Nephron progenitor cell (in vitro differentiated cells): ENCODE measurements at places on chromosomes 6 and 20.

DNA sequence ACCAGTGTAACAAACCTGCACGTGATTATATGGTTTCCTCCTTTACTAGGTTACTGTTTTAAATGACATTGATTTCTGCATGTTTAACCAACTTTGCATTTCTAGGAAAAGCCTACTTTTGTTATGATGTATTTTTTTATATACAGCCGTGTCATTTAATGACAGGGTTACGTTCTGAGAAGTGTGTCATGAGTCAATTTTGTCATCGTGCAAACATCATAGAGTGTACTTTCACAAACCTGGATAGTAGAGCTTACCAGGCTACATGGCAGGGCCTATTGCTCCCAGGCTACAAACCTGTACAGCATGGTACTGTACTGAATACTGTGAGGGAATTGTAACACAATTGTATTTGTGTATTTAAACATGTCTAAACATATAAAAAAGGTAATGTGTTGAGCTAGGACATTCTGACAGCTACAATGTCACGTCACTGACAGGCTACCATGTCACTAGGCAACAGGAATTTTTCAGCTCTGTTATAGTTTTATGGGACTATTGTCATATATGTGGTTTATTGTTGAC, 205.3 kb downstream of the PRL start:
- DNase-seq, result no peak

DNA sequence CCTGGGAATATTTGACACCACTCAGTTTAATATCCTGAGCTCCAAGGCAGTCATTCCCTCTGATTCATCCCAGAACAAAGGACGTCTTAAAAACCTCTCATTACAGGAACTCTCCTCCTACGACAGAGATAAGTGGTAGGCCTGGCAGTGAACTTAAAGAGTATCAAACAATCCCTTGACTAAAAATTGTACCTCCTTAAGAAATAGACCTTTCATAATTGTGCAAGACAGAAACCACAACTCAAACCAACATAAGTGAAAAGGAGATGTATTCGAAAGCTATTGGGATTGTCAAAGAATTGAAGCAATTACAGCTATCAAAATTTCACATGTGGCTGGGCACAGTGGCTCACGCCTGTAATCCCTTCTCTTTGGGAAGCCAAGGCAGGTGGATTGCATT, 19.1 kb upstream of the BNIP5 start:
- DNase-seq, result no peak

DNA sequence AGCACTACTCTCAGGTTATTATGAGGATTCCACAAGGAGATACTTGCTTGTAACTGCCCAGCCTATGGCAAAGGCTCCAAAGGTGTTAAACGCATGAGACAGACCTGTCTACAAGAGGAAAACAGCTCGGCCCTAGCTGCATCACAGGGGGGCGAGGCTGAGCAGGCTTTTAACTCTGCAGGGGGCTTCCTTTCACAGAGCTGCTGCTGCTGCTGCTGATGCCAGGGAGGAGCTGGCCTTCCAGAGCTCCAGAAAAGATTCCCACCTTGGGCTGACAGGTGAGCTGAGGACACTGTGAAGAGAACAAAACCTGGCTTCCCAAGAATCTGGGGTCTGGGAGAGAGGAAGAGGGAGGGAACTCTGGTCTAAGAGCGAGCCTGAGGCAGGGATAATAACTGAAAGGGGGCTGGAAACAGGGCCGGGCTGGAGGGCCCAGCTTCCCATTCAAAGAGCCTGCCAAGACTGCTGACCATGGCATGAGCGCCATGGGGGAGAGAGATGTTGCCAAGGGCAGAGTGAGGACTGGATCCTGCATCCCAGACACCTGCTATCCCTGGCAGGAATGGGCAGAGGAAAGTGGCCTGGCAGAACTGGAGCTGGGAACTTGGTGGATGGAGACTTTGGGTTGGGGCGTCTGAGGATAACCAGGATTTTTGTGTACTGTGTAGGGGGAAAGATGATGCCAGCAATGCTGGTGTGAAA, 211.1 kb upstream of the LRFN2 start:
- no peak for DNase-seq

- DNase-seq, result no peak
These were observed 6.3 kb upstream of the CSNK2A1 start for GRCh38 chr20:549722-550496.

GRCh38 chr6:144346719-144347447, 61.7 kb downstream of the UTRN start:
- no peak for DNase-seq

DNA sequence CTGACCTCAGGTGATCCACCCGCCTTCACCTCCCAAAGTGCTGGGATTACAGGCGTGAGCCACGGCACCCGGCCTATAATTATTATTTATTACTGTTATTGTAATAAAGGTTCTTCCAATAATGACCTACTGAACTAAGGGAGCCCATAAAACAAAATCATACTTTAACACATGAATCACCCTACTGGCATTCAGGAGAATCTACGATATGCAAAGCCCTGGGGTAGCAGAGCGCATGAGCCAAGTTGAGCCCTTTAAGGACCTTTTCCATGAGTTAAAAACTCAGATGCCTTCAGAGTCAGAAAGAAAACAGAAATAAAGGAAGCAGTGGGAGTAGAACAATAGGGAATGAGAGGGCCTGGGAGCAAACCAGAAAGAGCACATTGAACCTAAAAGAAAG, 41.5 kb downstream of the SNRPB start:
- DNase-seq, result no peak

- no peak for DNase-seq
These were observed 34.0 kb downstream of the KIF25 start for GRCh38 chr6:168031411-168031971.

DNA sequence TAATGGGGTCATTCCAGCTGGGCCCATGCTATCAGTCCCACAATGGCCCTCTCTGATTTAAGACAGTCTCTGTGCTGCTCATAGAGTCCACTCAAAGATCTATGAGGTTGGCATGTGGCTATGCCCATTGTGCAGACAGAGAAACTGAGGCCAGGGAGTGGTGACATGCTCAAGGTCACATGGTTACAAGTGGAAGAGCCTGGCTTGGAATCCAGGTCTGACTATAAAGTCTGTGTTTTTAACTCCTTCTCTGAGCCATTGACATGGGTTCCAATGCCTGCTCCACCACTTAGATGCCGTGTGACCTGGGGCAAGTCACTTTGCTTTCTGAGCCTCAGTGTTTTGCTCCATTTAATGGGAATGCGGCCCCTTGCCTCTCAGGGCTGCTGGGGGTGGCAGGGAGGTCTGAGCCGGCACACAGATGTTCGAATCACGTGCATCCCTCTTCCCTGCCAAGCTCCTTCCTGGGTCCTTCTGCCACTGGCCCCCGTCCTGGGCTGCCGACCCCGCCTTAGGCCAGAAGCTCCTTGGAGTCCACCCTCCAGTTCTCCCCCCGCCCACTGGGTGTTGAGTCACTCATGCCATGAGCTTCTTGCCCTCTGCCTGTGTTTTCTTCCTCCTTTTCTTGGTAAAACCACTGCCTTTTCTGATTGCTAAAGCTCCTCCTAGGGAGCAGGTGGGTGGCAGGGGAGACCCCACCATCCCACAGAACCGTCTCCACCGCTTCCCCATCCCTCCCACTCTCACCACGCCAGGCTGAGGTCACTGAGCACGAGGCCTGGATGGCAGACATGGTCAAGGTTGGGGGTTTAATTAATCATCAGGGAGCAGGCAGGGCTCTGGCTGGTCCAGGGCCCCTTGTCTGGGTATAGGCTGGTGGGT, 35.7 kb downstream of the CEBPB start:
- no peak for DNase-seq

- DNase-seq, result no peak
These were observed 6.9 kb downstream of the RPS21 start for GRCh38 chr20:62393830-62394229.

- peak; percentile 18 for DNase-seq
These were observed 20.5 kb downstream of the PTK7 start for GRCh38 chr6:43096451-43097097.

DNA sequence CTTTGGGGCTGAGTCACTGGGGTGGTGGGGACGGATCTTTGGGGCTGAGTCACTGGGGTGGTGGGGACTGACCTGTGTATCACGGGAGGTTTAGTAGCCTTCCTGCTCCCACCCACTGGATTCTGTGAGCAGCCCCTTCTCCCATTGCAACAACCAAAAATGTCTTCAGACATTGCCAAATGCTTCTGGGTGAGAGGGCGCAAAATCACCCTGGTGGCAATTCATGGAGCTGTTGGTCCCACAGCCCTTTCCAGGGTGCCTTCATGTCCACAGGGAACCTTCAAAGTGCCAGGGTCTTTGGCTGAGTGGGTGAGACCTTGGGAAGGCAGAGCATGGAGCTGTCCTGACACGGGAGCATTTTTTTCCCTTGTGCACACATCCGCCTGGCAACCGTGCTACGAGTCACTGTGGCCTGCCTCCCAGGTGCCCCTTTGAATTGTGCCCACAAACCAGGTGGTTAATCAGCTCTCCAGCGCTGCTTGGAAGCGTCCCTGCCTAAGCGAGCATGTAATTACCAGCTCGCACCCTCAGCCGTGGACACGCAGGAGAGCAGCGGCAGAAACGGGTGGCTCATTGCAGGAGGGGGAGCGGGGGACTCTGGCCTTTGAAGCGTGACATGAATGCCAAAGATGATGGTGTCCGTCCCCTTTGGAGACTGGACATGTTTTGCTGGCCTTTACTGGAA, 27.4 kb upstream of the APCDD1L start:
- peak; percentile 32 for DNase-seq

DNA sequence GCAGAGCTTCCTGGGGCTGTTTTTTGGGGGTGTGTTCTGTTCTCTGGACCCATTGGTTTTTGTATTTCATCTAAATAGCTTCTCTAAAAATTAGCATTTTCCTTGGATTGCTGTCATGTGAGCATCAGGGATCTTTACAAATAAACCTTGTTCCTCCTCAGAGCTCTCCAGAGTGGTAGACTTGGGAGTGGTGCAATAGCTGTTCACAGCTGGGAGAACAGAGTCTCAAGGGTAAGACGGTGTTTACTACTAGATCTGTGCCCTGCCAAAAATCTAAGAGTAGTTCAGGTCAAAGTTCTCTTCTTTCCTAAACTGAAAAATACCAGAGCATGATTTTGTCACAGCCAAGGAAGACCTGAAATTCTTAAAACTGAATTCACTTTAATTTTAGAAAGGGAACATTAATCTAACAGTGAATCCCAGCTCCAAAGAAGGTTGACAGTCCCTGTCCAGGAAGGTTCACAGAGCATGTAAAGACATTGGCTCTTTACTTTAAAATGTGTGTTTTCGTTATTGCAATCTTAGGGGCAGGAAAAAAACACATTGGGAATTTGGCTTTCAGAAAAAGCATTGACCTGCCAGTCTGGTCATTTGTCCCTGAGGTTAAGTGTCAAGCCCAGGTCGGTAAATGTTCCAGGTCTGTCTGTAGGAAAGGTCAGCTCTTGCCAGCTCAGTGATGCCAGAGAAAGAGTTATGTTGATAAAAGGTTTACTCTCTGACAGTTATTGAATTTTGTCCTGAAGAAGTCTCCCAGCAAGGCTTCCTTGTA, 43.3 kb downstream of the VAPB start:
- DNase-seq, result no peak

GRCh38 chr20:6829510-6830116, 62.1 kb downstream of the BMP2 start:
- no peak for DNase-seq

- no peak for DNase-seq
These were observed 7.9 kb upstream of the GPRC6A start for GRCh38 chr6:116836606-116837342.

GRCh38 chr20:54624706-54625390, 149.5 kb downstream of the DOK5 start:
- DNase-seq, result no peak

GRCh38 chr6:96864216-96865054, 27.2 kb upstream of the GPR63 start:
- no peak for DNase-seq

- DNase-seq, result no peak
These were observed 23.5 kb upstream of the CTNNBL1 start for GRCh38 chr20:37670351-37670791.

GRCh38 chr6:119444642-119445557, 95.3 kb upstream of the MAN1A1 start:
- DNase-seq, result no peak

- no peak for DNase-seq
These were observed 31.0 kb upstream of the MRPS18A start for GRCh38 chr6:43718387-43719105.

GRCh38 chr20:7411075-7411474, 529.2 kb downstream of the HAO1 start:
- no peak for DNase-seq

DNA sequence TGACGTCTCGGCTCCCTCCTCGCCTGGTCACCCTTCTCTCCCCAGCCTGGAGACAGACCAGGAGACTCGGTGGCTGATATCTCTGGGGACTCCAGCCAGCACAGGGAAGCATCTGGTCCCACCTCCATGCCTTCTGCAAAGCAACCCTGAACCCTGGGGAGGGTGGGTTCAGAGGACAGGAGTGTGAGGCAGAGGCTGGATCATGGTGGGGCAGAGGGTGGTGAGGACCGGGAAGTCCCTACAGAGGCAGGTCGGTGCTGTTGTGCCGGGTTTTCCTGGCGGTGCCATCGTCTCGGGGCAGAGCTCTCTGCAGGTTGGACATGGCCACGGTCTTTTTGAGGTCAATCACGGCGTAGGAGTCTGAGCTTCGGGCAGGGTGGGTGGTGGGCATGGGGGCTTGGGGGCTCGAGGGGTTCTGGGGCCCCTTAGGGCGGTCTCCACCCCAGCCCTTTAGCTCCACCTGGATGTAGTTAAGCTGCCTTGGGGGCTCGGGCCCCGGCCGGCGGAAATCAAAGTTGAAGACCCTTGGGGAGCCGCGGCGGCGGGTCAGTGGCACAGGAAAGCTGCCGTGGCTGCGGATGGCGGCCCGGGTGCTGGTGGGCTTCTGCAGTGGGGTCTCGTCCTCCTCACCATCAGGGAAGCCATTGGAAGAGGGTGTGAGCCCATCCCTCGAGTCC, 9.2 kb downstream of the FRS3 start:
- DNase-seq, result no peak

DNA sequence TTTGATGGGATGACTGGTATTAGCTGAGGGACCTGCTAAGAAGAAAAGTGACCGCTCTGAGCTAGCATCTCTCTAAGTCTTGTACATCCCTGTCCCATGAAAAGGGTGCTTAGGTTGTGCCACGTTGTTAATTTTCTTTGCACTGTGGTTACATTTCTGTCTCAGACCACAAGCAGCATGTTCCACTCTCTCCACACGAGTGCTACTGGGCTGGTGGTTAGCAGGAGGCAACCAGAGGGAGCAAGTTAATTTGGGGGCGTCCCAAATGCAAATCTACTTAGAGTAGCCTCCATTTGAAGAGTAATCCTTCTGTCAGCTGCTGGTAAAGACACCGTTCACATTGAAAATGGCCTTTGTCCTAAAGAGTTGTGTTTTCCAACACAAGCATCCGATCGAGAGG, 3.4 kb upstream of the SCML4 start:
- no peak for DNase-seq

DNA sequence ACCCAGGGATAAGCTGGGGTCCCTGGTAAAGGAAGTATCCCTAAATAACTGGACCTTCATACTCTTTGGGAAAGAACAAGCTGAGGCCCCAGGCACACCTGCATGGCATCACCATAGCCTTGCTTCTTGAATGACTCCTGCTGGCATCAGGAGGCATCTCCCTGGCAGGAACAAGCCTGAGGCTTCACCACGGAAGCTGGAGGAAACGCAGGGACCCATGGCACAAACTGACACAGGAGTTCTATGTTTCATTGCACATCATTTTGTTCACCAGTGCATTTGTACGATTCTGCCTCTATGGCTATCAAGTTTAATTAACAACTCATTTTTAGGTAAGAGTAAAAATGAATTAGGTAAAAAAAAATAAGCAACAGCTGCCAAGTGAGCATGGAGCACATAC, 619 bp upstream of the PDE7B start:
- no peak for DNase-seq
